ENCODE measurements at places on chromosomes 4 and X. TPM values are rescaled to one million over a fixed set of nuclear protein-coding genes. Genes with fewer than 3 reads are reported as not detected.

Gene ZDHHC15
- total RNA-seq, result 0.48 TPM

Gene CSAG1
- total RNA-seq, result not detected

Gene MSANTD1
- total RNA-seq, result 0.48 TPM

Gene CXCL11
- not detected for total RNA-seq

Gene GPM6B
- total RNA-seq, result 5.3 TPM

Gene SLC10A4
- total RNA-seq, result not detected

Gene MFAP3L
- 2.5 TPM for total RNA-seq

Gene EGFL6
- total RNA-seq, result not detected

Gene PITX2
- 1.4 TPM for total RNA-seq

Gene CNKSR2
- 1.0 TPM for total RNA-seq

Gene MAGED4
- total RNA-seq, result 64.9 TPM

Gene UNC5C
- 11.4 TPM for total RNA-seq

Gene FAM3A
- total RNA-seq, result 33.1 TPM

Gene GK
- total RNA-seq, result 27.9 TPM

Gene NCAPG
- 22.8 TPM for total RNA-seq

Gene FAM9A
- total RNA-seq, result not detected

Gene LDB2
- 10.2 TPM for total RNA-seq

Gene UBE2K
- total RNA-seq, result 28.3 TPM

Gene GABRE
- 2.2 TPM for total RNA-seq

Gene VCX
- total RNA-seq, result not detected

Gene MAGEA9B
- not detected for total RNA-seq

Gene MUC7
- total RNA-seq, result not detected

Gene QDPR
- total RNA-seq, result 24.4 TPM

Gene EREG
- 126 TPM for total RNA-seq

Gene VCX3B
- not detected for total RNA-seq

Gene RBM47
- 1.7 TPM for total RNA-seq

Gene GRID2
- under 0.01 TPM for total RNA-seq

Gene YY2
- total RNA-seq, result 0.65 TPM

Gene MAGEA2
- total RNA-seq, result not detected

Gene MAOA
- 12.5 TPM for total RNA-seq

Gene CFAP99
- not detected for total RNA-seq

Gene OTUD6A
- not detected for total RNA-seq
